Stimulated activated CD8-positive, alpha-beta memory T cell treated with anti-CD3 and anti-CD28 coated beads, Interleukin-7, amount 100 ng/mL, for 1 hour (primary cell): ENCODE measurements at places on chromosomes 13 and 19.

DNA sequence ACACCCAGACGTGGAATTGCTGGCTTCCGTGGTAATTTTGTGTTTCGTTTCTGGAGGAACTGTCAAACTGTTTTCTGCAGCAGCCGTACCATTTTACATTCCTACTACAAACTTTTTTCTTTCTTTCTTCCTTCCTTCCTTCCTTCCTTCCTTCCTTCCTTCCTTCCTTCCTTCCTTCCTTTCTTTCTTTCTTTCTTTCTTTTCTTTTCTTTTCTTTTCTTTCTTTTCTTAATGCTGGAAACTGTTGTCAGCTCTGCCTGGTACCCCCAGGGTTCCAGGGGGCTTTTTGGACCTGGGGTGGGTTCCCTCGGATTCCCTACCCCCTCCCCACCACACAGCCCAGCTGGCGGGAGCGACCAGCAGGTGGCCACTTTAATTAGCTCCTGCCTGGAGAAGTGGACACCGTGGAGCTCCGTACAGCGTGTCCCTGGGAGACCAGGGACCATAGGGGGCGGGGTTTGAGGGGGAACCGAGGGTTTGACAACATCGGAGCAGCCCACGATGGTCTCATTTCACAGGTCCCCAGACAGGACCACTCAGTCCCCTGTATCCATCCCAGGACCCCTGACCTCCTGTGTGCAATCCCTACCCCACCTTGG lies 24.4 kb downstream of the CELF5 start:
- DNase-seq = no peak

- DNase-seq = no peak
Measured at GRCh38 chr13:113668491-113668971, 1.5 kb downstream of the GRK1 start.

- no peak for DNase-seq
Measured at GRCh38 chr19:45607071-45608029, 5.3 kb upstream of the GPR4 start.

DNA sequence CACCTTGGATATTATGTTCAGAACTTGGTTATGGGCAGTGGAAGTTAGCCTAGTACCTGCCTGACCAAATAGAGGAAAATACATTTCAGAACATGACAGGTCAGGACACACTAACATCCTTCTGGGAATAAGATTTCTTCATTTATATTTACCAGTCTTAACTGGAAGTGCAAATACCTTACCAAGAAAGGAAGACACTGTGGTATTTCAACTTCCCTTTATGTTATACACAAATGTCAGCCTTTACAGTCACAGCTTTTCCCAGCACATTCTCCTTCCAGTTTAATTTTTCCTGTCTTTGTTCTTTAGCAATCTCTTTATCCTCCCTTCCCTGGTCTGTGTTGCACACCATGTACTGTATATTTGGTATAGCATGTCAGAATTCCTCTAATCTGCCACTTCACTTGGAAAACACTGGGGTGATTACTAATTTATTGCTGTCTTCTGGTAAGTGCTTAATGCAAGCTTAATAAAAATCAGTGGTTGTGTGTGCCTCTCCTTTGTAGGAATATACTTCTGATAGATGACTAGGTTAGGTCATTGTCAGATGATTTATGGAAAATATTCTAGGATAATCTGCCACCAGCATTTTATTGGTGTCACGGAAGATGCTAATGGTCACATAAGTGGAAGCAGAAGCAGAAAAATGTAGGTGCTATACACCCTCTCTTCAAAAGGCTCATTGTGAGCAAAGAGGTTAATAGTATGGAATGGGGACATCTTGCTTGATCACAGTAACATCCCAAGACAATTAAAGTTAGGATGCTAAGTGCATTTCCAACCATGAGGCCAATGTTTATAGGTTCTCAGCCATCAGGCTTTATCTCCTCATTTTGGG lies 124.3 kb upstream of the STARD13 start:
- DNase-seq = no peak

DNA sequence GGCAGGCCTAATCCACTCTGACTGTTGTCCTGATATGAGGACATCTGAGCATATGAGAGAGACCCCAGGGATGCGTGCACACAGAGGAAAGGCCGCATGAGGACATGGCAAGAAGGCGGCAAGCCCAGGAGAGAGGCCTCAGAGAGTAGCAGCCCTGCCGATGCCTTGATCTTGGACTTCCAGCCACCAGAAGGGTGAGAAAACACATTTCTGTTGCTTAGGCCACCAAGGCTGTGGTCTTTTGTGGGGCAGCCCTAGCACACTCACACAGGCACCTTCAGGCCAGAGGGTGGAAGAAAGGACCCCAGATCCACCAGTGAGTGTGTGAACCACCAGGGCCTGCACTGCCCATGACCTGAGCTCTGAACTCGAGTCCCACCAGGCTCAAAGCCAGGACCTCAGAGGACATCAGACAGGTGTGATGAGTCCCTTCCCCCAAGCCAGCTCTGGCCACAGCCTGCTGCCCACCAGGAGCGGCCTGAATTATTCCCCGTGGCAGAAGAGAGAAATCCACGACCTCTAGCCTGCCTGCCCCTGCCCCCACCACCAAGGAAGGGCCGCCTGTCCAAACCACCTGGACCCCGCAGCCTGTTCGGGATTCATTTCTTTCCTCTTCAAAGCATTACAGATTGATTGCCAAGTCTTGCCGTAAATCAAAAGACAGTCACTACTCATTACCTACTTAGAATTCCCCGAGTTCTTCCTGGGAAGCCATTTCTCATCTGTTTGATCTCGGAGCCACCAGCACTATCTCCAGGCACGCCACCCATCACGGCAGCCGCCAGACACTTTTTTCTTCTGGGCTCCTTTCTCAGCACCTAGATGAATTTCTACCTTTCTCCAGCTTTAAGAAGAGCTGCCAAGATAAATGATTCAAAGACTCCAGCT lies 72.2 kb downstream of the CEBPG start:
- no peak for DNase-seq

DNA sequence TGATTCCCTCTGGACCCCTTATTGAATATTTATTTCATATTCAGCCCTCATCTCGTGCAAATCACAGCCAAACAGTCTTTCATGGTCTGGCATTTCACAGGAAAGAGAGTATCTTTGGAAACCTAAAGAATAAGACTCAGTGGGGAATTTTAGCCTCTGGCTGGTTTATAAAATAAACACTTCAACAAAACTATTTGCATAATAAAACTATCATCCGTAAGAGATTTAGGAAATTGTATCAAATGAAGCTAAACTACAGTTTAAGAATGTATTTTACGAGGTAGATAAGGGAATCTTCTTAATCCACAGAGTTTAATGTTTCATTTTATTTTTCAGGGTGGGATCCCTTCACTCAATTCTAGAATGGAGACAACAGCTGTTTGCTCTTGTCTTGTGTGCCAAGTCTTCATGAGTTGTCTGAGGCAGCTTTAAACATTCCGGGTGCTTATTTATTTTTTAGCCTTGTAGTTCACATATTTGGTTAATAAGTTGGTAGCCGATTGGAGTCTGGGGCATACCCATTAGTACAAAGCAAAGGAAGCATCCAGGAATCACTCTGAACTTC lies 634.4 kb upstream of the KLF12 start:
- DNase-seq = no peak

DNA sequence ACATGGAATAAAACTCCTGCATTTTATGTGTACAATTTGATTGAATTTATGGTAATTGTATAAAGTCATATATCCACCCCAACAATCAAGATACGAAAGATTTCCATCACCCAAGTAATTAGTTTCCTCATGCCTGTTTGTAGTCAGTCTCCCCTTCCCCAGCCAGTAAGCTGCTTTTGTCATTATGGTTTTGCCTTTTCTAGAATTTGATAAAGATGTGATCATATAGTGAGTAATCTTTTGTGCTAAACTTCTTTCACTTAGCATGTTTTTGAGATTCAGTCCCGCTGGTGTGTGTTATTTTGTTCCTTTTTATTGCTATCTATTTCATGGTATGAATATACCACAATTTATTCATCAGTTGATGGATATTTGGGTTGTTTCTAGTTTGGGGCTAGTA lies 16.0 kb downstream of the ITM2B start:
- no peak for DNase-seq

GRCh38 chr19:42245231-42245630 lies 2.8 kb upstream of the GSK3A start:
- no peak for DNase-seq

- DNase-seq = no peak
Measured at GRCh38 chr19:29631450-29631849, 25.4 kb downstream of the POP4 start.

DNA sequence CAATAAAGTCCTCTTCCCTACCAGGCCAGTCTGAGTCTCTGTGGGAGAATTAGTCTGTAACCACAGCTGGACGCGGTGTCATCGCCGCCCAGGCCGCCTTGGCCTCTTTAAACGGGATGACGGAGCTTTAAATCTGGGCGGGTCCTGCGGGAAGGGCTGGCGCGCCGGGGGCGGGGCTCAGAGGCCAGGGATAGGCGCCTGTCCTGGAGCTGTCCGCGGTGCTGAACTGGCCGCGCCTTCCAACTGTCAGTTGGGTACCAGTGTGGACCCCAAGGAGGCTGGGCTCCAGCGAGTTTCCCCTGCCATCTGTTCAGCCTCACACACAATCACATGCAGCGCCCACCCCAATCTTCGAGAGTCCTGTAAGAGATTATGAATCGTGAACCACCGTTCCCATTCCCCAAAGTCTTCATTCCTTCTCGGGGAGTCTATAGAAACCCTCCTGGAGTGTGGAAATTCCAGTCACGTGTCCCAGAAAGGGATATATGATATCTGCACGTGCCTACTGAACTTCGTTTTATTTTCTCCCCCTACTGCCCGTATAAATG lies 11.5 kb downstream of the APLP1 start:
- DNase-seq = no peak

- no peak for DNase-seq
Measured at GRCh38 chr13:97043302-97043701, 49.0 kb upstream of the OXGR1 start.

- DNase-seq = no peak
Measured at GRCh38 chr19:6235031-6235951, 44.5 kb downstream of the MLLT1 start.

GRCh38 chr13:97914540-97914939 lies 38.9 kb upstream of the IPO5 start:
- no peak for DNase-seq

- DNase-seq = no peak
Measured at GRCh38 chr13:97275776-97276501, 53.8 kb downstream of the MBNL2 start.

DNA sequence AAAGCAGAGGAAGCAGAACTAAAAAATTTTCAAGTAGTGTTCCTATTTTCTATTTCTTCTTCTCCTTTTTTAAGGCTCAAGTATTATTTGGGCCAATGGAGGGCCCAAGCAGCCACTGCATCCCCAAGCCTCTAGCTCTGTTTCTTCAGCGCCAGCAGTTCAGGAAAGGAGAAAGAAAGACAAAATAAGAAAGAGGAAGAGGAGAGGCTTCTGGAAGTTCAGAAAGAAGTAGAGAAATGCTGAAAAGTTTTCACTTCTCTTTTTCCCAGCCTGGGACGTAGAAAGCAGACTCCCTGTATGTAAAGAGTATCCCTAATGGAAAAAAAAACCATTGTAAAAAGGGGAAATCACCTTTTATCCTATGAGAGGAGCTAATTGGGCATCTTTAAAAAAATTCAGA lies 165.5 kb upstream of the KLF12 start:
- no peak for DNase-seq

GRCh38 chr19:33905937-33906577 lies 109.4 kb downstream of the KCTD15 start:
- no peak for DNase-seq

DNA sequence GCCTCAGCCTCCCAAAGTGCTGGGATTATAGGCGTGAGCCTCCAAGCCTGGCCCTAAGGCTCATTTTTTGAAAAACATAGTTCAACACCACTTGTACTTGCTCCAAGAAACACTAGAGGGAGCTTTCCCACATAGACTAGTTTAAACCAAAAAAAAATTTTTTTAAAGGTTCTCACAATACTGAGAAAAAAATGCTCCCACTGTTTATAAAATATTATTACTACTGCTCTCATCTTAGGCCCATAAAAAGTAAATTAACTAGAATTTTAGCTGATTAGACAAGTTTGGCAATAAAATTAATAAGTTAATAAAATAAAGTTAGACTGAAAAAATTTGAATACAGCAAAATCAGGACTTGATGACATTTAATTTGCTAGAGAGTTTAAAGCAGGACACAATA lies 109.5 kb downstream of the TBC1D4 start:
- no peak for DNase-seq

- no peak for DNase-seq
Measured at GRCh38 chr19:40006273-40006691, 9.4 kb downstream of the ZNF546 start.

DNA sequence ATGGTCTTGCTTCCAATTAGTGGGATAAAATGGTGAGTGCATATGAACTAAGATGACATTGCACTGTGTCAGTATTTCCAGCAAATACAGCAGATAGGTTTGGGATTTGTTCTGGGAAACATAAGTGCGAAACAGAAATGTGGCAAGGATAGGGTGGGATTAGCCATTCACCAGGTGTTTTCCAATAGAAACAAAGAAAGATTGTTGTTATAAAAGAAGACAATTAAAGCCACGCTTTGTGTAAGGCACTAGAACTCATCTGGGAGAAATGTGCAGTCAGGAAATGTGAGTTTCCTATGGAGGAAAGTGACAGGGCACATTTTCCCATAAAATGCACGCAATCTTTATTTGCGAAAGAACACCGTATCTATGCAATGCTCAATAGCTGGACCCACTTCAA lies 1547.8 kb downstream of the EFNB2 start:
- DNase-seq = no peak

- DNase-seq = no peak
Measured at GRCh38 chr13:33728271-33729037, 89.5 kb upstream of the RFC3 start.

DNA sequence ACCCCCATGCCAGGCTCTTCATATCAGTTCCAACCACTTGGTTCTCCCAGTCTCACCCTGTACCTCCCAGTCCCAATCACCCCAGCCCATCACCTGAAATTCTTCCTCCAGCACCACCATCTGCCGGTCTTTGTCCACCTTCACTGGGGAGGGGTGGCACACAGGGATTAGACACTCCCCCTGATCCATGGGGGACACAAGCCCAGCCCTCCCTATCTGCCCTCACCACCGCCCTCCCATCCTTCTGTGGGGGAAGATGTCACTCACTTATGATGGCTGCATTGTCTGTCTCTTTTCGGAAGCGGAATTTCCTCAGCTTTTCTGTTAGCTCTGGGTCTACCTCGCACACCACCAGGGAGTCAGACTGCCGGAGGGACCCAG lies 685 bp downstream of the GMFG start:
- DNase-seq = no peak

DNA sequence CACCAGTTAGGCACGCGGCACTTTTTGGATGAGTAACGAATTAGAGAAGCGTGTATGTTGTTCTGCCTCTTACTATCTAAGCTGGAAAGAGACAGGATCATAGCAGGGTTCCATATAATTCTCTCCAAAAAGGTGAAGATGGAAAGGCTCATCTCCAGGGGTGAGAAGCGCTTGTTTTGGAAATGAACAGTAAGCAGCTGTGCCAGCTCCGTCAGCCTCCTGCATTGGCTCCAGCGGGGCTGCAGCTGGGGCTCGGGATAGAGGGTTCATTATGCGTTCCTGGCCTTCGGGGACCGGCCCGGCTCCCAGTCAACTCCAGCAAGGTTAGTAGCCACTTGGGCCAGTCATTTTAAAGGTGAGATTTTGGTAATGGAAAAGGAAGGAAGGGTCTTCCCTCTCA lies 155.5 kb downstream of the COL4A1 start:
- DNase-seq = no peak
